Occipital lobe (tissue), 3 donors: ENCODE measurements at places on chromosomes 3 and 15. TPM values are rescaled to one million over a fixed set of nuclear protein-coding genes. Genes with fewer than 3 reads are reported as not detected.

The GOLGA6L9 gene
- total RNA-seq, result 5.3 TPM

The DUOX1 gene
- total RNA-seq, result not detected

The GOLGA6L2 gene
- not detected for total RNA-seq

The FBLN2 gene
- total RNA-seq, result 9.4 TPM

The HEXA gene
- total RNA-seq, result 34.8 TPM

The TRIM59 gene
- total RNA-seq, result 14.3 TPM

The KCNAB1 gene
- 15.3 TPM for total RNA-seq

The MLH1 gene
- total RNA-seq, result 44.5 TPM

The CIAO2A gene
- 36.3 TPM for total RNA-seq

The CCR8 gene
- not detected for total RNA-seq

The CTDSPL gene
- total RNA-seq, result 13.1 TPM

The SYNPR gene
- total RNA-seq, result 56.5 TPM

The PTH1R gene
- 2.3 TPM for total RNA-seq

The MUC20 gene
- total RNA-seq, result 1.9 TPM

The RAMAC gene
- total RNA-seq, result 41.5 TPM

The CATSPER2 gene
- 4.2 TPM for total RNA-seq

The DPPA4 gene
- total RNA-seq, result under 0.01 TPM

The ADGRG7 gene
- total RNA-seq, result not detected

The IL12A gene
- total RNA-seq, result 0.47 TPM

The CACNA2D2 gene
- 2.2 TPM for total RNA-seq

The ERICH6 gene
- total RNA-seq, result not detected

The CELF6 gene
- 6.7 TPM for total RNA-seq

The ALDH1L1 gene
- 2.7 TPM for total RNA-seq
